ENCODE measurements at places on chromosomes 16 and 17. TPM values are rescaled to one million over a fixed set of nuclear protein-coding genes. Genes with fewer than 3 reads are reported as not detected.

The SLC4A1 gene
- polyA plus RNA-seq = not detected

- no peak for DNase-seq
Observed at GRCh38 chr17:61378658-61379456, 20.8 kb upstream of the TBX2 start.

The LRRC75A gene
- 0.87 TPM for polyA plus RNA-seq

- no peak for DNase-seq
Observed at GRCh38 chr17:74442670-74443515, 11.0 kb downstream of the GPRC5C start.

GRCh38 chr16:69371564-69371963 lies 14.2 kb downstream of the TERF2 start:
- no peak for DNase-seq

- no peak for DNase-seq
Observed at GRCh38 chr17:79648181-79648831, 37.5 kb upstream of the RBFOX3 start.

The GPS1 gene
- polyA plus RNA-seq = 136 TPM

The PRCD gene
- 0.55 TPM for polyA plus RNA-seq

The TMC8 gene
- polyA plus RNA-seq = 48.1 TPM

GRCh38 chr17:49994085-49995054 lies 654 bp downstream of the DLX3 start:
- no peak for DNase-seq

DNA sequence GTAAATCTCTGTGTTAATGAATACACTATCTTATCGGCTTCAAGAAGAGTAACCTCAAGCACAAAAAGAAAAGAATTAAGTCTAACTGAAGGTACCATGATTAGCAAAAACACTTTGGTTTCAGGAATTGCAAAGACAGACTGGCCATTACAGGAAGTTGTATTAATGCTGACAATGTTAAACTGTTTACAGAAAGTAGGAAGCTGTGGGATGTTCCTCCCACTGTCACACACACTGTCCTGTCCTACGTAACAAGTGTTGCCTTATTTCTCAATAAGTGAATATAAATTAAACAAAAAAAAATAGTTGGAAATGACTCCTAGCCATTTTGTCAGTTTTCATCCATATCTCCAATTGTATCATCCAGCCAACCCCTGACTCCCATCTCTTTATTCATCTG lies 8.6 kb downstream of the GNA13 start:
- no peak for DNase-seq

GRCh38 chr16:13885700-13886099 lies 34.3 kb upstream of the ERCC4 start:
- DNase-seq = no peak

- DNase-seq = no peak
Observed at GRCh38 chr17:79654960-79655382, 44.1 kb upstream of the RBFOX3 start.

- no peak for DNase-seq
Observed at GRCh38 chr17:69227541-69227940, 1.1 kb downstream of the ABCA10 start.

DNA sequence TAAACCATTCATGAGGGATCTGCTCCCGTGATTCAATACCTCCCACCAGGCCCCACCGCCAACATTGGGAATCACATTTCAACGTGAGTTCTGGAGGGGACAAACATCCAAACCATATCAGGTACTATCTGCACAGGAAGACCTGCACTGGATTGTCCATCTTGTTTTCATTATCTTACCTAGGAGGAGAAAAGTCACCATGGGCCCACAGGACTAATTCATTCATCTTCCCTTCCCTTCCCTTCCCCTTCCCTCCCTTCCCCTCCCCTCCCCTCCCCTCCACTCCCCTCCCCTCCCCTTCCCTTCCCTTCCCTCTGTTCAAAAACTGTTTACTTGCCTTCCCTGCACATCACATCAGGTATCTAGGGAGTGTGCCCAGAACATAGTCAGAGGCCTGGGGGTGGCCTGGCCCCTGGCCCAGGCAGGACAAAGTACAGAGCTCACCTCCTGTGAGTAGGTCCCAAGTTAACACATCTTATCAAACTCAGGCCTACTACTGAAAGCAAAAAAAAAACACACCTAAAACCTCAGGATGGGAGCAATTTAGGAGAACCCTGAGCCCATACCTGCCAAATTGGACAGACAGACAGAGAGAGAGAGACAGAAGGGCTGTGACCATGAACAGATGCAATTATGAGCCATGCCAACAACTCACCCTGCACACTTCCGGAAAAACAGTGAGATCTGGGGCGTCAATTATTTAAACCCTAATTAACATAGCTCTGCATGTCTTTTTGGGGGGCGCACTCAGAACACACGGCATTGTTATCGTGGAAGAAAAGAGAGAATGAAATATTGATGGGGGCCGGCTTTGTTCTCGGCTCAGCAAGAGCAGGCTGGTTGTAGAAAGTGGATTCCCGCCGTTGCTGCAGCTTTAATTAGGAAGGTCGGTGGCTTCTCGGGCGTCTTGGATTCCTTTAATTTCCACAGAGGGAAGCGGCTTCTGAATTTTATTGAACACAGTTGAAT lies 151.2 kb downstream of the IRX5 start:
- DNase-seq = no peak

DNA sequence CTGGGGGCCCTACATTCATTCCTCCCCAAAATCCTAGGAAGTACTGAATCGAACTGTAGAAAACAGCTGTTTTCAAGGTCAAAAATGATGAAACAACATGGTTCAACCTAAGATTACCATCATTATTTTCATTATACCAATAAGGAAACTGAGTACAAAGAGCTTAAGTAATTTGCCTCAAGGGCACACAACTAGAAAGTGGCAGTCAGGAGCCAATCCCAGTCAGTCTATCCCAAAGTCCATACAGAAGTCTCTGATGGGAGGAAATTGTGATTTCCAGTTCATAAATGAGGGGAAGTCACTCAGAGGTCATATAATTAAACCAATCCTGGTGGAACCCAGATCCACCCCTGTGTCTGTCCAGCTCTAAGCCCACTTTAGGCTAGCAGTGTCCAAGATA lies 8.4 kb downstream of the LPO start:
- DNase-seq = no peak

GRCh38 chr16:71746442-71747046 lies 22.0 kb upstream of the PHLPP2 start:
- no peak for DNase-seq

DNA sequence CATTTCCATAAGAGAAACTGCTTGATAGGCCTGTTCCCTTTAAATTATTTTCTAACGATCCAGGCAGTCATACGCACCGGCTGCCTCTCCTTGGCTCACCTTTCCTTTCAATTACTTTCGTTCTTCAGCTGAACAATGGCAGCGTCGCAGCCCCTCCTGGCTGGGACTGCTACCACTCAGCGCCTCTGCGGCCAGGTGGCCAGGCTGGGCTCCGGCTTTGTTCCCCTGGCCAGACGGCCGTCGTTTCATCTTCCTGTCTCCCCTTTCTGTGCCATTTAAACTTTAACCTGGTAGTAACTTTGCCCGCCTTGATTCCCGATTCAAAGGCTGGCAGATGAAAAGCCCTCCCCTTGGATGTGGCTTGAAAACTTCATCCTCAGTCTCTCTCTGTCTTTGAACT lies 79.0 kb downstream of the C16orf78 start:
- DNase-seq = no peak

The PITPNM3 gene
- not detected for polyA plus RNA-seq

DNA sequence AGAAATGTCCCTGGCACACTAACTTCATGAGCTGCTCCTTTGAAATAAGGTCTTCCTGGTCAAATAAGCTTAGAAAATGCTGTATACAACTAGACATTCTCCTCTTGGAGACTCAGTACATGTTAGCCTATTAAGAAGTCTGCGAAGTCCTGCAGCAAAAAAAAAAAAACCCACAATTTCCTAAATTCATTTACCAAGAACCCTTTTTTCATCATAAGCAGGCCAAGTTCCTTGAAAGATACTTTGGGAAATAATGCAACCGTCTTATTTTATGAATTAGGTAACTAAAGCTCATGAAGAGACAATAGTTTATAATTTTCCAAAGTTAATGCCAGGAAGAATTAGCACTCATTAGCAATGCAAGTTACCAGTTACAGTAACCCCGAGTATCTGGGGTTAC lies 49.0 kb upstream of the HAS3 start:
- DNase-seq = no peak

- DNase-seq = no peak
Observed at GRCh38 chr16:4894276-4895150, 42.4 kb downstream of the PPL start.

- no peak for DNase-seq
Observed at GRCh38 chr16:67192781-67193361, 916 bp downstream of the E2F4 start.

The C16orf96 gene
- not detected for polyA plus RNA-seq

- DNase-seq = peak; percentile 70
Observed at GRCh38 chr17:7843536-7844291, 9.7 kb downstream of the KDM6B start.

GRCh38 chr17:18362698-18363100 lies 651 bp downstream of the SHMT1 start:
- DNase-seq = no peak

The PDILT gene
- not detected for polyA plus RNA-seq

- no peak for DNase-seq
Observed at GRCh38 chr16:4443271-4443670, 17.6 kb downstream of the DNAJA3 start.

DNA sequence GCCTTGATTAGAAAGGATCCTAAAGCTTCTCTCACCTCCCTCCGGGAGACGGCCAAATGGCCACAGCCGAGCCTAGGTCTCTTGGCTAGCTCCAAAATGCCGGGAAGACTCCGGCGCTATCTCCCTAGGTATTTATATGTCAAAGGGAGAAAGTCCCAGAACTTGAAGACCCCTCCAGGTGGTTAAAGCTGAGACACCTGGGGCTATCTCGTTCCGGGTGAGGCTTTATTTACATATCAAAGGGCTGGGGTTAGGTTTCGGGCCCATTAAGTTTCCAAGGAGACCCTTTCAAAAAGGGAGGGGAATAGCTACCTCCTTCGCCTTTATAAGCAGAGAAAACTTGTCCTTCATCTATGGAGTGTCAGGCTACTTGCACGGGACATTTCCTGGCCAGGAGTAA lies 70.9 kb upstream of the KIFC3 start:
- no peak for DNase-seq

DNA sequence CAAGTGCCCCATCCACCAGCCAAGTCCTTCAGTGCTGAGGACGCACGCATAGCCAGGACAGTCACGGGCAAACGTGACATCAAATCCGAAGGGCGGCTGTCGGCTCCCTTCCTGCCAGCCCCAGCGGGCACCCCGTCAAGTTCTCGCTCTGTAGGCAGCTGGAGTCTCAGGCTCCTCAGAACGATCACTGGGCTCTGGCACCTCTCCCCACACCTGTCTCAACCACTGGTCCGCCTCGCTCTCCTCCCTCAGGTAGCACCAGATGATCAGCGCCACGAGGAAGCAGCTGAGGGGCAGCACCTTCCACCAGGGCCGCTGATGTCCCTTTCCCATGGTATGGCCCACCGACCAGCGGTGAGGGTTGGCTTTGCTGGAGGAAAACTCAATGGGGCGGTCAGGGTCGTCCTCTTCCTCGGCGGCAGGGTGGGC lies 422 bp downstream of the UQCC4 start:
- no peak for DNase-seq

- DNase-seq = no peak
Observed at GRCh38 chr17:3502466-3502865, 26.7 kb downstream of the ASPA start.

GRCh38 chr17:59067756-59068155 lies 38.9 kb downstream of the TRIM37 start:
- peak; percentile 11 for DNase-seq

DNA sequence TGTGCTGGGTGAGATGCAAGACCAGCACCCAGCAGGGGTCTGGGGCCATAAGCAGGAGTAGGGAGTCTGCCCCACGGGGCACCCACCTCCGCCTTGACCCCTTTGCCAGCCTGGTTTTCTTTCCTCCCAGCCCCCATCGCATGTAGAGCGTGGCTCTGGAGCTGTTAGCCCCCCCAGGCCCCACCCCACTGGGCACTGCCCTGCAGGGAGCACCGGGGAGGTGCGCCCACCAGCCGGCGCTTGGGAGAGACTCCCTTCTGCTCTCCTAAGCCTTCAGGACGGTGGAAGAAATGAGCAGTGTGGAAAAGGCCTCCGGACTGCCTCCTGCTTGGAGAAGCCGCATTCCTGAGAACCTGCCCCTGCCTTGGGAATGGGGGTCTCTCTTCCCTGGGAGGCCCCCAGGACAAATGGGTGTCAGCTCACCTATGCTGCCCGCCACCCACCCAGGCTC lies 186.2 kb downstream of the IRF8 start:
- DNase-seq = no peak

The MEOX1 gene
- 0.48 TPM for polyA plus RNA-seq

The TP53TG3C gene
- not detected for polyA plus RNA-seq
